ENCODE measurements at places on chromosomes 12 and 14.

GRCh38 chr12:107320929-107321631 lies 227.7 kb upstream of the CRY1 start:
- no peak for DNase-seq

DNA sequence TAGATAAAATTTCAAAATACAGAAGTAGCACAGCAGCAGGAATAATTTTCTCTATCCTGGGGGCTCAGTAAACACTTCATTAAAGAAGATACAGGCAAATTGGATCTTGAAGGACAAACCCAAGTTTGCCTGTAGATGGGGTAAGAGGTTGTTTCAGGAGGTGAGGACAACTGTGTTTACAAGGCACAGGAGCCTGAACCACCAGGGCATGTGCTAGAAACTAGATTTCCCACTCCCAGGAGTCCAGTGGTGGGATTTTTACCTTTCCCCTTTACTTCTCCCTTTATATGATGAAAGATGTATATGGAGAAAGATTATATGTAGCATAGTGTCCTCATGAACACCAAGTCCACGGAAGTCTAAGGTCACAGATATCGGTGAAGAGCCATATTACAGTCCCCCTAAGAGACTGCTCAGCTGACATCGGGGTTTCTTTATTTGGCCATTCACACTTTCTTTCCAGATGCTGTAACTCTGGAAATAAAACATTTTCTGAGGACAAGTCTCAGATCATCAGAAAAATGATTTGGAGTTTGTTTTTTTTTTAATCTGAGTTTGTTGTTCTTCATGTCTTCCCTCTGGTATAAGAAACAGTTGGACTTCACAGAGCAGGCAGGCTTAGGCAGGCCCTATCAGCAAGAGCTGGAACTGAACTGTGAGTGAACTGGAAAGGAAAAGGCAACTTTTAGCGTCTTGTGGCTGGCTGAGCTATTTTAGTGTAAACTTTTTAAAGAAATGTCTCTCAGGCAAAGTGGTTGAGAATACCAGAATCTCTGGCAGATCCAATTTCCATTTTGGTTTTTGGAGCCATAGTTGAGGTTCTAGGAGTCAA lies 8.0 kb upstream of the EVL start:
- DNase-seq = no peak

- DNase-seq = peak; percentile 30
Observed at GRCh38 chr12:111812881-111813741, 28.9 kb upstream of the MAPKAPK5 start.

GRCh38 chr14:99067927-99068326 lies 204.1 kb downstream of the BCL11B start:
- no peak for DNase-seq

- no peak for DNase-seq
Observed at GRCh38 chr14:52607061-52607460, 54.4 kb downstream of the GPR137C start.

- DNase-seq = no peak
Observed at GRCh38 chr14:31229009-31229408, 21.4 kb upstream of the HECTD1 start.

- DNase-seq = no peak
Observed at GRCh38 chr12:11133162-11133561, 1.3 kb downstream of the TAS2R30 start.

- DNase-seq = no peak
Observed at GRCh38 chr14:76772300-76773187, 11.3 kb downstream of the VASH1 start.

DNA sequence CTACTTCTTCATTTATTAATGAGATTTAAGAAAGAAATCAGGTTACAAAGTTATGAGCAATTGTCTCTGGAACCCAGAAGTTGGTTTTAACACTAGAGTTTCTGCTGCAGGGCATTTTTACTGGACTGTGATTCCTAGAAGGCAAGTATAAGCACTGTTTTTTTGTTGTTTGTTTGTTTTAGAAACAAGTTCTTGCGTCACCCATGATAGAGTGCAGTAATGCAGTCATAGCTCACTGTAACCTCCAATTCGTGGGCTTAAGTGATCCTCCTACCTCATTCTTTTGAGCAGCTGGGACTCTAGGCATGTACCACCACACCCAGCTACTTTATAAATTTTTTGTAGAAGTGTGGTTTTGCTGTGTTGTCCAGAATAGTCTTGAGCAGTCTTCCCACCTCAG lies 25.6 kb downstream of the RAP1B start:
- DNase-seq = no peak

GRCh38 chr14:30725763-30726162 lies 103.6 kb downstream of the SCFD1 start:
- DNase-seq = no peak

GRCh38 chr12:127389923-127390322 lies 877.0 kb upstream of the TMEM132C start:
- no peak for DNase-seq

DNA sequence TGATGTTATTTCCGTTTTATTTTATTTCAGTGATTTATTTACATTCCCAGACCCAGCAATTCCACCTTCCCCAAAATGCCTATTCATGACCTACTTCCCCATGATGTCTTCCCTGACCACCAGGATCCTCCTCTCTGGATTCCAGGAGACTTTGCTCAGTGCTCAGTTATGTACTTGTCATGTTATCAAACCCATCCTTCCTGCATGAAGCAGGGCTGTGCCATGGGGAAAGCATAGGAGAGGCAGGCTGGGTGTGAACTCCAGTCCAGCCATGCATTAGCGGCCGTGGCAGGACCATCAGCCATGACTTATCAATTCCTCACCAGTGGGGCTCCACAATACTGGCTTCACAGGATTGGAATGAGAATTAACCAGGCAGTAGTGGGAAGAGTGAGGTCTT lies 57.8 kb downstream of the B4GALNT3 start:
- no peak for DNase-seq

DNA sequence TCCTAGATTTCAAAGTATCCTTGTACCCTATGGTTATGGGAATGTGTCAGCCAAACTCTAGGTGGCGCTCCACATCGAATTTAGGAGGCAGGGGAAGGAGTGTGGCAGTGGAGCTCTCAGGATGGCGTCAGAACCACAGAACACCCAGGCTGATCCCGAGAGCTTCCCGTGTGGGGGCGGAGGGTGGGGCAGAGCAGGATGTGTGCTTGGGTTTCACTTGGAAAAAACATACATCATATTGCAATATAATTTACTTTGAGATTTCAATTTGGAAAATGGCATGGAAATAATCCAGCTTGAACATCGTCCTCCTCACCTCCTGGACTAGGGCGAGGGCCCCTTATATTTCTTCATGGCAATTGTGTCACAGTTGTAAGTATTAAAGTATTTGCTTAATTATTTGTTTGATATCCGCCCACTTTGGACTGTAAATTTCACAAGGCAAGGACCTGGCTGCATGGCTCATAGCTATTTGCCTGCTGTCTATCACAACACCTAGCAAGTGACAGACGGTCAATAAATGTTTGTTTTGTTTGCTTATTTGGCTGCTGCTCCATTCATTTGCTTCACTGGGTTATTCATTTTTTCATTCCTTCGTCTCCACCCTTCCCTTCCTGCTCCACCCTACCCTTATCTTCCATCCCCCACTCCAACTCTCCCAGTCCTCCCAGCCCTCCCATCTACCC lies 221.5 kb upstream of the HMGA2 start:
- DNase-seq = no peak

GRCh38 chr14:25067600-25067999 lies 17.7 kb upstream of the STXBP6 start:
- DNase-seq = no peak

DNA sequence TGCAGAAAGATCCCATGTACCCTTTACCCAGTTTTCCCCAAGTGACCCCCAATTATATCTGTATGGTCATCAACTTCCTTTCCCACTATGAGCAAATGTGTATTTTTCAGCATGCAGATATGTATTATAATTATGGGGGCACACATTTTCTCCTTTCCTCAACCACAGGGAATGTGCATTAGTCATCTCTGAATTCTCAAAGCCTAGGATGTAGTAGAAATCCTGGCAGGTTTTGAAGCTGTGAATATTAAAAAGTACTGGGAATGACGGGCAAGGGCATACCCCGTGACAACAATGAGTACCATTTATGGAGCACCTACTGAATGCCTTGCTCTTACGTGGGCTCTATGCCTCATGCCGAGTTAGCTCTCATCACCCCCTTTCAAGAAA lies 71.5 kb downstream of the VWF start:
- DNase-seq = no peak

DNA sequence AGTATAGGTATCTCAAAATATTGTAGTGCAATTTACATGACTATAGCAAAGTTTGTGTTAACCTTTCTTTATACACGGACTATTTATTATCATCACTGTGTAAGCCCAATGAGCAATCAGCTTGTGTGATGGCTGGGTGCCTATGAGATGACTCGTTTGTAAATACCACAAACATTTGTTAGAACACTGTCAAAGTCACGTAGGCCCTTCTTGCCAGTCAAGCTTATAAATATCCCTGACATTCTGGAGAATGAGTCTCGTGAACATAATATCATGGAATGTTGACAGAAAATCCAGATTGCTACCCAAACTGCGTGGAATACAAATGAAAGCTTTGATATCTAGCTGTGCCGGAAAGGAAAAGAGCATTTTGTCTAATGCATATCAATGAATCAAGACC lies 648.3 kb upstream of the MDGA2 start:
- no peak for DNase-seq

DNA sequence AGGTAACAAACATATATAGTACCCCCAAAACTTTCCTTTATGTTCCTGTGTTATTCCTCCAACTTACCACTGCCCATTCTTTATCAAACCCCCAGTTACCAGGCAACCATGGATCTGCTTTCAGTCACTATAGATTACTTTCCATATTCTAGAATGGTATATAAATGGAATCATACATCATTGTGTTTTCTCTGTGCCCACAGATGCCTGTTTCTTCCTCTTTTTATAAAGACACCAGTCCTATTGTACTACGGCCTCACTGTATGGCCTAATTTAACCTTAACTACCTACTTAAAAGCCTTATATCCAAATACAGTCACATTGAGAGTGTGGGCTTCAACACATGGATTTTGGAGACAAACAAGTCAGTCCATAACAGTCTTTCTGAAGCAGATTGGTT lies 2.6 kb downstream of the TAS2R14 start:
- DNase-seq = no peak

- no peak for DNase-seq
Observed at GRCh38 chr14:35337269-35338255, 45.4 kb downstream of the PSMA6 start.

DNA sequence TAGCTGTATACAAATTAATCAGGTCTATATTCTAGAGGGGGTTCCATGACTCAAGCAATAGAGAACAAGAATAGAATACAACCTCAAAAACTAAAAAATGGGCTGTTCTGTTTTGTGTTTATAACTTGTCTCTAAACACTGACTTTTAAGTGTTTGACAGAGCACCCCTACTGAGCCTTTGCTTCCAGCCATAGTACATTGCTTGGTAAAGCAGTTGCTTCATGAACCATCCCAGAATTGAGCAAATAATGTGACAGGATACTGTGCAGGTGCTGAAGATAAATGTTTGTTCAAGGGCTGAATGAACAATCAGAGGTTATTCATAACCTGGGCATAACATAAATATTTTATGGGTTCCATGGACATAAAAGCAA lies 11.5 kb downstream of the SPTSSA start:
- DNase-seq = no peak

- no peak for DNase-seq
Observed at GRCh38 chr12:23290627-23291330, 658.7 kb downstream of the SOX5 start.

- DNase-seq = no peak
Observed at GRCh38 chr12:93913845-93914244, 234.5 kb upstream of the PLXNC1 start.

DNA sequence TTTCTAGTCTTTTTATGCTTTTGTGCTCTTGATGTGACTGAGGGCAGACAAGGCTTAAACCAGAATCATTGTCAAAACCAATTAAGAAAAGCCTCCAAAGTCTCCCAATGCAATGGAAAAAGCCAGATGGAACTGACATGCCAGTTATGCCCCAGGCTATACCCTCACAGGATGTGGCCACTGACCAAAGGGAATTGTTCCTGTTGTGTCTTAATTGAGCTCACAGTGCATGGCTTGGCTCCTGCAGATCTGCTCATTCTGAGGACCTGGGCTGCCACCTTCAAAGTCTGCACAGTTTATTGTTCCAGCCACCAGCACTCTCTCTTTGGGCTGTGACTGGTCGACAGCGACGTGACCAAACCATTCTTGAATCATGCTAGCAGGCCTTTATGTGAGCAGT lies 17.1 kb upstream of the BICD1 start:
- no peak for DNase-seq

All from stimulated activated CD8-positive, alpha-beta memory T cell treated with anti-CD3 and anti-CD28 coated beads, Interleukin-4, amount 100 ng/mL, for 1 hour (primary cell).